Thyroid gland (tissue), 4 donors: ENCODE measurements at places on chromosomes 5 and 9. TPM values are rescaled to one million over a fixed set of nuclear protein-coding genes. Genes with fewer than 3 reads are reported as not detected.

GRCh38 chr9:80932181-80932580 is 757.2 kb downstream of the TLE1 start:
- DNase-seq: no peak

DNA sequence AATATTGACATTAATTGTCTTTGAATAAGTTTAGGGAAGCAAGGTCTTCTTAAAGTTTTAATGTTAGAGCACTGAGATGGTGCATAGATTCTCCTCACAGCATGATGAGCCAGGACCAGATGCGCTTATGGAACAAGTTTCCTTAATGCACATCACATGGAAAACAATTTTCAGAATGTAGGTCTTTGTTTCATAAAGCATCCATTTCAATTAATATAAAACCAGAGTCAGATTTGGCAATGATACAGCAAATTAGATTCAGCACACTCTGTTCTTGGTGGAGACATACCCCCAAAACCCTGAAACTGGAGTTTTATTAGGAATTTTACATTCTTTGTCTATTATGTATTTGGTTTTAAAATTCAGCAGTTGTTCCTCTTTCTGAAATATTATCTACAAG is 402.1 kb upstream of the SEMA6A start:
- no peak for DNase-seq

DNA sequence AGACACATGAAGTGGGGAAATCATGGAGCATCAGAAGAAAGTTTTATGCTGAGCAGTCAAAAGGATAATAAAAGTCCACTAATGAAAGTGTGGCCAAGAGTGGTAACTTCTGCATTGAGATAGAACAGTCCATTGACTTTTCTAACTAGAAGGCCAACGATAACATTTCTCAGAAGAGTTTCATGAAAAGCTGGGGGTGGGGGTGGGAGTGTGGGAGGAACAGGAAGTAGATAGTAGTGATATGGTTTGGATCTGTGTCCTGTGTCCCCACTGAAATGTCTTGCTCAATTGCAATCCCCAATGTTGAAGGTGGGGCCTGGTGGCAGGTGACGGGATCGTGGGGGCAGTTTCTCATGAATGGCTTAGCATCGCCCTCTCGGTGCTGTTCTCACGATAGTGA is 36.2 kb upstream of the SNAPC3 start:
- DNase-seq: no peak

The CYSRT1 gene
- not detected for total RNA-seq

The CDH18 gene
- not detected for total RNA-seq
